Fibroblast of skin of left quadriceps (primary cell): ENCODE measurements at places on chromosomes 2 and 18.

DNA sequence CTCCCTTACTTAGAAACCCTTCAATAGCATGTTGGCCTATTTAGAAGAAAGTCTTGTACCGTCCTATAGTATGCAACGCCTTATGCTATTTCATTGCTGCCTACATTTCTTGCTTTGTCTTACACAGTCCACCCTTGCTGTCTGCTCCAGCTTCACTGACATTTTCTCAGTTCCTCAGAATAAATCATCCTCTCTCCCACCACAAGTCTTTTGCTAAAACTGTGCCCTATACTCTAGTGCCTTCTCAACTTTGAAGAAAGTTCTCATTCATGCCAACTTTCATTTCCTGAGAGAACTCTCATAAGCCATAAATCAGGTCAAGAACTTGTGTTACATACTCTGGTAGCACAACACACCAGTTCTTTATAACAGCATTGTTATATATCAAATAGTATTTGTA, 54.3 kb upstream of the COL3A1 start:
- no peak for DNase-seq

DNA sequence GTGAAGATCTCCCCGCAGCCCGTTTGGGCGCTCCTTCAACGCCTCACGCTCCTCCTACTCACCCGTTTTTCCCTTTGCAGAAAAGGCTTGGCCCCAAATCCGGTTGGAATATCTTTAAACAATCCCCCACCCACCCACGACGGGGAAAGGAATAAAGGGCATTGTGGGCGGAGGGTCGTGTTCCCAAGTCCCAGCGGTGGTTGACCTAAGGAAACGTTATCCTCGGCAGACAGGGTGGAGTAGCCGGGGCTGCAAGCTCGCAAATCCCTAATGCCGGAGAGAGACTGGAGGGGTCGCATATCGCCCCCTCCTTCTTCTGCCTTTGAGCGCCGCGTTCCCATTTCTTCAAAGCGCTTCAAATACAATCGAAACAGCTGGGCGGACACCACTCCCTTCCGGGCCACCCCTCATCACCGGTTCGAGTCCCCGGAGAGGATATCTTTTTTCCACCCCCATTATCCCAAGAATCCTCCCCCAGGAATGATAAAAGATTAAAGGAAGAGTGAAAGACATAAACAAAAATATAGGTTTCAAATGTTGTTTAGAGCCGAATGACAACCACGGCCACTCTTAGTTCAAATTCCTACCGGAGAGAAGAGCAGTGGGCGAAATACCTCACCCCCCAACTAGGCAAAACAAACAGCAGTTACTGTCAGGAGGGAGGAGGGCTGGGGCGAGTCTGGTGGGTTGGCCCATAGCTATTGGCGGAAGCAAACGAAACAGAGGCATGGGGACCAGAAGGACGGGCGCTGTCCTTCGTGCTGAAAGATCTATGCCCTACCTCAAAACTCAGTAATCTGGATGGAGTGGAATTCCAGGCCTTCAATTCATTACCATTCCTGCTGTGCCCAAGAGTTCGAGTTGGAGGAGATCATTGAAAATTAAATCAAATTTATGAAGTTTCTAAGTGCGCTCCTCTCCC, 2.8 kb upstream of the GAD1 start:
- DNase-seq = peak; percentile 25

GRCh38 chr2:126302043-126302442, 353.9 kb upstream of the GYPC start:
- DNase-seq = no peak

GRCh38 chr2:69147841-69148533, 135.0 kb downstream of the ANTXR1 start:
- DNase-seq = no peak

- no peak for DNase-seq
These were observed 16.1 kb upstream of the ALLC start for GRCh38 chr2:3641841-3642421.

- no peak for DNase-seq
These were observed 30.1 kb downstream of the SH2D6 start for GRCh38 chr2:85448461-85449213.

- DNase-seq = peak; percentile 84
These were observed at the start of gene SKA1 for GRCh38 chr18:50374753-50375391. SKA1 (plus strand) TSS chr18:50375046; CDS start chr18:50375831, 785 bp downstream.

DNA sequence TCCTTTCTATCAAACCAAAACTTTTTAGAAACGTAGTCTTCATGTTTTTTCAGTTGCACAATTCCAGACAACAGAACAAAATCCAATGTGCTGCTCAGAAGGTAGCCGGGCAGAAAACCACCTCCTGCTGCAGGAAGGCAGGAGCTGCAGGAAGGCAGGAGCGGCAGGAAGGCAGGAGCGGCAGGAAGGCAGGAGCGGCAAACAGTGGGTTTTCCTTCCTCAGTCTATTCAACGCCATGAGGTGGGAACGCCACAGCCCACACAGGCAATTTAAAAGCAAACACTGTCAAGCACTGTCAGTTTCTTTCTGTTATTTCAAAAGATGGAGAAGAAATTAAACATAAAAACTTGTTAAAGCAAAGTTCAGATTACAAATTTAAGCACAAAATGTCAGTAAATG, 601.2 kb upstream of the SALL3 start:
- DNase-seq = no peak

DNA sequence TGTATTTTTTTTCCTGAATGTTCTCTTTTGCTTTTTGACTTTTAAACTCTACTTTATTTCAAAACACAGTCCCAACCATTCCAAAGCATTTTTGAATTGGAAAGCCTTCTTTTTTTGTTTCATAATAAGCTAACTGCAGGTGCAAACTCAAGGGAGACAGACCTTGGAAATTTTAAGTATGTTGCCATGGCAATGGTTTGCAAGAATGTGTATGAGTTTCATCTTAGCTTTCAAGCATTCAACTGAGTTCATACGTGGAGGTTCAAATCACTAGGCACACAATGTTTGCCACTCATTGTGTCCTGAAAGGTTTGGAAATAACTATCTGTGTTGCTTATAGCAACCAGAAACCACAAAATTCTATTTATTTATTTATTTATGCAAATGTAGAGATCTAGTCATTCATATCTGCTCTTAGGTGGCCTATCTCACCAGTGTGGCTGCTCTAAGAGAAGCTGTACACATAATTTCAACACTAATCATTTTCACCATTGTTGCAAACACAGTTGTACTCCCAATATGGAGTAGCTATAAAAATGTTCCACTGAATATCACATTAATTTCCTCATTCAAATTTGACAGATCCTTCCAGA, 805.7 kb upstream of the FSHR start:
- DNase-seq = no peak

DNA sequence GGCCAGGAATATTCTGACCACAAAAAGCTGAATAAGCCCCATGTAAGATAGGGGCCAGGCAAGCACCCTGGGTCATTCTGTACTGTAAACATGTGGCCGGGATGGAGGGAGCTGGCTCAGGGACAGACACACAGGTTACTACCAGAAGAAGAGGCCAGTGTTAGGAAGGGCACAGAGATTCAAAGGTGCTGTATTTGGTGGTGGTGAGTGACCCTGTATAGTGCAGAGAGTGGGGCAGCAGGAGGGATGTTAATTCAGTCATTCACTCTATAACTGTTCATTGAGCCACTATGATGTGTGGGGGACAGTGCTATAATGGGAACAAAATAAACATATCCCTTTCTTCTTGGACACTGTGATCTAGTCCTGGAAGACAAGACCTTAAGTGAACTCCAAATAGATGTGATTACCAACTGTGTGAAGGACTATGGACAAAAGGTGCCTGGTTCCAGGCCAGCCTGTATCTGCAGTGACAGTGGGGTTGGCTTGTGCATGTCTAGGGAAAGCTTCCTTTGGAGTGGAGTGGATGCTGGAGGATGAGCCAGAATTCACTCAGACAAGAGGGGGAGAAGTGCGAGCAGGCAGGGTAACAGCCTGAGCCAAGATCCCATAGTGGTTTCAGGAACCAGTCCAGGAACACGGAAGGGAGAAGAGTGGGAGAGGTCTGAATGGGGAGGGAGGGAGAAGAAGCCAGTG, 8.3 kb downstream of the MOCOS start:
- no peak for DNase-seq

DNA sequence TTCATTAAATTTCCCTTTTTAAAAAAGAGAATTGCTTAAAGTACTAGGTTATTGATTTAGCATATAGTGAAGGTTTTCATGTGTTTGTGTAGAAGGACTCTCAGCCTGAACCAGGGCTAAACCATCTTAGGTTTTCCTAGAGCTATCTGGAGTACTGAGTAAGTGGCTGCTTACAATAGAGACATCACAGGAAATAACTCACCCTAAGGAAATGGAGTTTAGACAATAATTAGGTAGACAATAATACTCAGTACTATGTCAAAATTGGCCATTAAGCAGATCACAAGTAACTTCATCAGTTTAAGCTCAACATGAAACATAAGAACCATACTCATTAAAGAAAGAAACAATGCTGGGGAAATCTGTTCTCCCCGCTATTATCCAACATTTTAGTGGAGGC, 240.0 kb downstream of the RND3 start:
- no peak for DNase-seq

- no peak for DNase-seq
These were observed 440.8 kb upstream of the MYT1L start for GRCh38 chr2:2771721-2772411.

GRCh38 chr18:50518787-50519546, 40.9 kb upstream of the MAPK4 start:
- DNase-seq = no peak

DNA sequence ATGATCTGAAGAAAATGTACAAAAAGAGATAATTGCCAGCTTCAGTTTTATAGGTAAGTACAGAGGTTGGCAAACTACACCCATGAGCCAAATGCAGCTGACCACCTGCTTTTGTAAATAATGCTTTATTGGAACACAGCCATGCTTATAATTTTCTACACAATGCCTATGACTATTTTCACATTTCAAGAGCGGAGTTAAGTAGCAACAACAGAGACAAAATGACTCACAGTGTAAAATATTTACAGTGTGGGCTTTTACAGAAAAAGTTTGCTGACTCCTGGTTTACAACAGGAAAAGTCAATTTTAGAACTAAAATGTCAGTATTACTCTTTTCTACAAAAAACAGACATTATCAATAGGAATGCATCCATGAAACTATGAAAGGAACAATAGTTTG, 26.0 kb downstream of the CWC22 start:
- no peak for DNase-seq

GRCh38 chr18:57801325-57801724, 1.8 kb downstream of the ATP8B1 start:
- no peak for DNase-seq

- no peak for DNase-seq
These were observed 26.1 kb upstream of the ACVR2A start for GRCh38 chr2:147818741-147819140.

DNA sequence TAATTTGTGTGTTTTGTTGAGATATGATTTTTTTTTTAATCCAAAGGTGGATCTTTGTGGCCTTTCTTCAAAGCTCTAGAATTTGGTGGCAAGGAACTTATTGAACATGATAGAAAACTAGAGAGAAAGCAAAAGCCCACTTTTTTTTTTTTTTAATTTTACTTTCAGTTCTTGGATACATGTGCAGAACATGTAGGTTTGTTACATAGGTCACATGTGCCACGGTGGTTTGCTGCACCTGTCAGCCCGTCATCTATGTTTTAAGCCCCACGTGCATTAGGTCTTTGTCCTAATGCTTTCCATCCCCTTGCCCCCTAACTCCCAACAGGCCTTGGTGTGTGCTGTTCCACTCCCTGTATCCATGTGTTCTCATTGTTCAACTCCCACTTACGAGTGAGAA, 135.9 kb downstream of the RHBDD1 start:
- DNase-seq = no peak

DNA sequence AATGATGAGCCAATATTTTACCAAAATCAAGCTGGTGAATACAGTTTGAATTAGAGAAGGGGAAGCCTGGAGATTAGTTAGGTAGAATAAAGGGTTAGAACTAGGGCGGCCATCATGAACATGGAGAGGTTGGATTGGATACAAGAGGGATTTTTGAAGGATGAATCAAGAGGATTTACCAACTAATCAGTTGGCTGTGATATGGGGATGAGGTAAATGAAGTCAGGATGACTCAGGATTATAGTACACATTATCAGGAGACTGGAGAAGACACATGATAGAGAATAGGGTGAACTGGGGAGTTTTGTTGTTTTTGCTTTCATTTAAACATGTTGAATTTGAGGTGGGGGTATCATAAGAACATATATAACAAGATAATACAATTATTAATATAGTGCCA, 73.8 kb upstream of the PROKR1 start:
- DNase-seq = peak; percentile 0

DNA sequence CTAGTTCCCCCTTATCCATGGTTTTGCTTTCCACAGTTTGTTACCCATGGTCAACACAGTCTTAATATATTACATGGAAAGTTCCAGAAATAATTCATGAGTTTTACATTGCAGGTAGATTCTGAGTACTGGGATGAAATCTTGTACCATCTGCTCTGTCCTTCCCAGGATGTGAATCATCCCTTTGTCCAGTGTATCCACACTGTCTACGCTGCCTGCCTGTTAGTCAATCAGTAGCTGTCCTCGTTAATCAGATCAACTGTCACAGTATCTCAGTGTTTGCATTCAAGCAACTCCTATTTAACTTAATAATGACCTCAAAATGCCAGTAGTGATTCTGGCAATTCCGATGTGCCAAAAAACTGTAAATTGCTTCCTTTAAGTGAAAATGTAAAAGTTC, 76.3 kb downstream of the DYNC1I2 start:
- DNase-seq = no peak

GRCh38 chr2:96888072-96889011, 18.5 kb upstream of the SEMA4C start:
- DNase-seq = no peak

- no peak for DNase-seq
These were observed 205.1 kb upstream of the TNP1 start for GRCh38 chr2:217065012-217065290.

DNA sequence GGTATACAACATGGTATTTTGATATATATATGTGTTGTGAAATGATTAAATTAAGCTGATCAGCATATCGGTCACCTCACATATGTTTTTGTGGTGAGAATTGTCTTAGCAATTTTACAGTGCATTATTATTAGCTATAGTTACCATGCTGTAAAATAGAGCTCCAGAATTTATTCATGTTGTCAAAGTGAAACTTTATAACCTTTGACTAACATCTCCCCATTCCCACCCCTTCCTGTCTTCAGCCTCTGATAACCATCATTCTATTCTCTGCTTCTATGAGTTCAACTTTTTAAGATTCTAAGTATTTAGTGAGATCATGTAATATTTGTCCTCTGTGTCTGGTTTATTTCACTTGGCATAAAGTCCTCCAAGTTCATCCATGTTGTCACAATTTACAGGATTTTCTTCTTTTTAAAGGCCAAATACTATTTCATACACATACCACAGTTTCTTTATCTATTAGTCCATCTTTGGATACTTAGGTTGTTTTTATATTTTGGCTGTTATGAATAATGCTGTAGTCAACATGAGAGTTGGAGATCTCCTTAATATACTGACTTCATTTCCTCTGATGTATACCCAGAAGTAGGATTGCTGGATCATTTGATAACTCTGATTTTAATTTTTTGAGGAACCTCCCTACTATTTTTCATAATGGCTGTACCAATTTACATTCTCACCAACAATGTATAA, 30.3 kb downstream of the NCOA1 start:
- DNase-seq = no peak

DNA sequence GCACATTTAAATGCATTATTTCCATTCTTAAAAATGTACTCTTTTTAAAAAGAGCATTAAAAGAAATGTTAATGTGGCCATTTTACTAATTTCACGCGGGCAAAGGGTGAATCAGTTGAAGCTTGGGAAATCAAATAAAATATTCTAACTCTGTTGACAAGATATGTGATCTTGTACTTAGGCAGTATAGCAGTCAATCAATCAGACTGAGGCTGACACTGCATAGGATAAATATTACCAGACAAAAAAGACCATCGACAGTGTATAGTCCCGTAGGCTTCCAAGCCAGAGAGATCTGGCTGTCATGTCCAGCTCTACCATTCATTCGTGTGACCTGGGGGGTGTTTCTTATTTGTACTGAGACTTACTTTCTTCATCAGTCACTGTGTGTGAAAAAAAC, 39.8 kb upstream of the CCDC68 start:
- DNase-seq = no peak
